OCI-M1 (cell line): ENCODE measurements at places on chromosomes 6 and 20.

DNA sequence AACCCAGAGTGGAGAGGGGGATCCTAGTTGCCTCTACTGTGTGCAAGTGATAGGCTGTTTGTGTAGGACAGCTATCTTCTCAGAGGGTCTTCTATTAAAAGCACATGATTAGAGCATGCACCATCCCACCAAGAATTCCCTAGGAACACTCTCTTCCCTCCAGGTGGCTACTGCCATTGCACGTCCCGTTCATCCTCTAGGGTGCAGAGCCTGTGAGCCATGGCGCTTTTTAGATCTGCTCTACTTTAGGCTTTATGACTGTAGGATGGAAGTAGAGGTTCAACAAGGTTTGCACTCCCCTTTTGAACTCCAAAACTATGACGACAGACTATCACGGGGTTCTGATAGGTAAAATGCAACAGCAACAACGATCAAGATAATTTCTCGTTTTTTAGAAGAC lies 90.5 kb upstream of the SAMD5 start:
- no peak for DNase-seq

DNA sequence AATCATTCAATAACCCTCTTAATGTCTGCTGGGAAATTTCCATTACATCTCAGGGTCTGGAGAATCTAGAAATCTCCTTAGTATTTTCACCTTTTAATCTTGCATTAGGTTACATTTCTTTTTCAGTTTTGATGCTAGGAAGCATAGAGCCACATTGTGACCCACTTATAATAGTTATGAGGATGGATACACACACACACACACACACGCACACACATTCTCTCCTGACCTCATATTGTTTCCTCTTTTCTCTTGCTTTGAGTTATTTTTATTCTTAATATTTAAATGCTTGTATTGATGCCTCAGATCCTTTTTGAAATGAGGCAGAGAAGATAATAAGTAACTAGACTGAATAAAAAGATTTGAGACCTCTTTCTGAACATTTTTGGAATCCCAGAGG lies 128.4 kb downstream of the KLHL32 start:
- DNase-seq, result peak; percentile 26

DNA sequence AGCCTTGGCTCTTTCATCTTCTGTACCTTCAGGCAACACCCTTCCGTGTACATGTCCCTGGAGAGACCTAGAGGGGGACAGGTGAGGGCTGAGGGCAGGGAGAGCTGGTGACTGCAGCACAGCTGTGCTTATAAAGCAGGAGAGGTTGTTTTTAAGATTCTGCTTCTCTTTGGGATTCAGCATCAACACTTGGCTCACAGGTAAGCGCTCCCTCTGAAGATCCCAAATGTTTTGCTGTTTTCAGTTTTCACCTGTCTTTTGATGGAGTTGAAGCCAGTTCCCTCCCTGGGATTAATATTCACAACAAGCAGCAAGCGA lies 19.4 kb upstream of the TRAF3IP2 start:
- DNase-seq, result no peak

DNA sequence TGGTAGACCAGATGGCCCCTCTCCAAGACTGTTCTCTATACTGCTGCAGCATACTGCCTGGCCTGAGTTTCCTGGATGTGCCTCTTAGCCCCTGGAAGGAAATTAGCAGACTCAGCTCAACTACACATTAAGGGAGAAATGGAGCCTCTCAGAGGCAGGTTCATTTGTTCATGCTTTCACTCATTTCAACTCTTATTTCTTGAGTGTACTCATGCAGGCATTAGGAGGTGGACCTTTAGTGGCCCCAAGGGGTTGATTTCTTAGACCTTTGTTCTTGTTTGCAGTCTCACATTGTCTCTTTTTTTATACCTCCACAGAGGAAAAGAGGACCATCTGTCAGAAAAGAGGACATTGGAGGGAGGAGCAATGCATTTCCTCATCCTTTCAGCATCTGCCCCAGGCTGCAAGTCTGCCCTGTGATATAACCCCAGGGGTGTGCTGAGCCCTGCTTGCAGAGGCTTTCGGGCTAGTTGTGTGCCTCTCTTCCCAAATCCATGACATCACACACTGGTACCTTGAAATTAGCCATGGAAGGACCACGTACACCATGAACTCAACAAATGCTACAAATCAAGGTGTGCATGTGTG lies 456.2 kb downstream of the CD83 start:
- no peak for DNase-seq

DNA sequence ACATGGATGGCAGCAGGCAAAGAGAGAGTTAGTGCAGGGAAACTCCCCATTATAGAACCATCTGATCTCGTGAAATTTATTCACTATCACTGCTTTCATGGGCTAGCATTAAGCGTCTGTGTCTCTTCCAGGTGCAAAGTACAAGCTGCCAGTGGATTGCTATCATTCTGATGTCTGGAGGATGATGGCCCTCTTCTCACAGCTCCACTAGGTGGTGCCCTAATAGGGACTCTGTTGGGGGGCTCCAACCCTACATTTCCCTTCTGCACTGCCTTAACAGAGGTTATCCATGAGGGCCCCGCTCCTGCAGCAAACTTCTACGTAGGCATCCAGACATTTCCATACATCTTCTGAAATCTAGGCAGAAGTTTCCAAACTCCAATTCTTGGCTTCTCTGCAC lies 347.8 kb upstream of the HS3ST5 start:
- DNase-seq, result no peak

- DNase-seq, result no peak
Measured at GRCh38 chr6:4157506-4157905, 22.1 kb upstream of the ECI2 start.

- peak; percentile 83 for DNase-seq
Measured at GRCh38 chr6:13614126-13614925, 809 bp upstream of the NOL7 start.

- no peak for DNase-seq
Measured at GRCh38 chr6:38375341-38375740, 264.4 kb downstream of the BTBD9 start.

DNA sequence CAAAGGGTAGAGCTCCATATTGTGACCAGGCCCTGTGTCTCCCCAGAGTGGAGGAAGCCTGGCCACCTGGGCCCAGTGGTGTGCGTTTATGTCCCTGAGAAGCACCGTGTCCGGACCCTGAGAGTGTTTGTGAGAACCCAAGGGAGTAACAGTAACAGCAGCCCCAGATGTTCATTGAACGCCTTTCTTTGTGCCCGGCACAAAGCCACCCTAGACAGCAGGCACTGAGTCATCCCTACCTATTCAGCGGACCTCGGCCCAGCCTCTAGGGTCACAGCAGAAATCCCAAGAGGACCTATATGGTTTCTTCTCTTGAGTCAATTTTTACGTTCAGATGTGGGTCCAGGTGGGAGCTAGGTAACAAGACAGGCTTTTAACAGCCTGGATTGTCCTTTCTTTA lies 24.5 kb downstream of the BCAS4 start:
- DNase-seq, result no peak

DNA sequence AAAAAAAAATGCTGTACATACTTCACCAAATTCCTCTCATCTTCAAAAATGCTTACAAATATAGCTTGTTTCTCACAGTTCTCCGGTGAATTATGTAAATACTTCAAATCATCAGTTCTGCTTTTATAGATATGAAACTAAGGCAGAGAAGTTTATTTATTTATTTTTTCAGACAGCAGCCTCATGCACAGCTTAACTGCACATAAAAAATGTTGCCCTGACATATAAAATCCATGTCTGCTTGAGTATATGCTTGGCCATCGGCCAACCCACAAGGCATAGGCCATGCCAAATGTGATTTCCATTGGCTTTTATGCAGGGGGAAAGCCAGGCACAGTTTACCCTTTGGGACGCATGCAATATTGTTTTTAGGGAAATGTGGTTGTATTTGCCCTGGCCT lies 57.3 kb upstream of the PHACTR2 start:
- no peak for DNase-seq

GRCh38 chr6:149716181-149716963 lies 1.5 kb downstream of the LATS1 start:
- DNase-seq, result peak; percentile 59

- DNase-seq, result no peak
Measured at GRCh38 chr20:37393863-37394542, 48.1 kb downstream of the SRC start.
